Tibial artery (tissue), 4 donors: ENCODE measurements at places on chromosomes 2 and 18.

DNA sequence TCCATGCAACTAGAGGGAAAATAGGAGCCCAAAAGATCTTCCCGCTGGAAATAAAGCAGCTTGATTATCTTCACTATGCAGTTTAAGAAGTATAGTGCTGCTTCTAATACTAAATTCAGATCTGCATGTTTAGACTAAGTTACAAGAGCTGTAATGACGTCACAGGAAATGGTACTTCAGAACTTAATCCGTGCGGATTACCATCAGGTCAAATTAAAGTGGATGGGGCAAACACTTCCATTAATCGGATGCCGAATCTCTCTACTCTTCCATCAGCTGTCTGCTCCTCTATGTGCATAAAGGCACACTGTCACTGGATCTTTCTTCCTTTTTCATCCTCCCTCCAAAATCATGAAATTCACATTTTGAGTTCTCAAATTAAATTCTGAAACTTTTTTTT is 52.6 kb downstream of the TRAPPC12 start:
- no peak for DNase-seq

DNA sequence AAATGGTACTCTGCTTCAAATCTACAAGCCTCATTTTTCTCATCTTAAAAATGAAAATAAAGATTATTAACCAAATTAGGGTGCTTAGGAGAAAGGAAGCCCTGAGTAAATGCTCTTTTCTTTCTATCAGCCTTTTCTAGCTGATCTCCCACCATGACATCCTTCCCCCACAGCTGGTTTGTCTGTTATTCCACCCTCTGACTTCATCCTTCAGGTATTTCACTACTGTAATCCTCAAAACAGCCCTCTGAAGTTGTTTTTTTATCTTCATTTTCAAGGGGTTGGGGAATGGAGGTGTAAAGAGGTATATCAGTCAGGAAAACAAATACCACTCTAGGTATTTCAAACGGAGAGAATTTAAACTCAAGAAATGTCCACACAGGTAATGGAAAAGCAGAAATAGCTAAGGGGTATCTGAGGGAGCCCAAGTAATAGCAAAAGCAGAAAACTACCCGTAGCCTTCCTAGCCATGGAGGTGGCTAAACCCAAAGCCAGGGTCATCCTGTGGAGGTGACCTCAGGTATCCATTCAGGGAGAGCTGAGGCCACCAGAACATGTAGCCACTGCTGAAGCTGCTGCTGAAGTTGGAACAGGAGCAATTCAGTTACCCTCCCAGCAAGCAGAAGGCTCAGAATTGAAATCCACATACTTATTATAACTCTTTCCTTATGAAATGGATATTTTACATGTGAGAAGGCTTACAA is 990.9 kb upstream of the ACVR2A start:
- DNase-seq: no peak

DNA sequence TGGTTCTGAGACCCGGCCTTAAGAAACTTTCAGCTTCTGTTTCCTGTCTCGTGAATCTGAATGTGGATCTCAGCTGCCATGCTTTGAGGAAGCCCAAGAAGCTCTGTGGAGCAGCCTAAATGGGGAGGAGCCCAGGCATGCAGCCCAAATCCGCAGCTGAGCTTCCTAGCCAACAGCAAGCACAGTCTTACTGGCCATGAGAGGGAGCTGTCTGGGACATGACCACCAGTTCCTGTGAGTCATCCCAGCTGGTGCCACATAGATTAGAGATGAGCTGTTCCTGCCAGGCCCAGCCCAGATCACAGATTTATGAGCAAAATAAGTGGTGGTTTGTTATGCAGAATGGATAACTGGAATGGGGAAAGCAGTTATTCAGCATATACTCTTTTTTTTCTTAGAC is 224.4 kb upstream of the APCDD1 start:
- no peak for DNase-seq

- DNase-seq: no peak
These were observed 61.7 kb upstream of the EPC2 start for GRCh38 chr2:148582679-148583511.

- DNase-seq: no peak
These were observed 30.8 kb upstream of the CCL20 start for GRCh38 chr2:227782804-227783203.

DNA sequence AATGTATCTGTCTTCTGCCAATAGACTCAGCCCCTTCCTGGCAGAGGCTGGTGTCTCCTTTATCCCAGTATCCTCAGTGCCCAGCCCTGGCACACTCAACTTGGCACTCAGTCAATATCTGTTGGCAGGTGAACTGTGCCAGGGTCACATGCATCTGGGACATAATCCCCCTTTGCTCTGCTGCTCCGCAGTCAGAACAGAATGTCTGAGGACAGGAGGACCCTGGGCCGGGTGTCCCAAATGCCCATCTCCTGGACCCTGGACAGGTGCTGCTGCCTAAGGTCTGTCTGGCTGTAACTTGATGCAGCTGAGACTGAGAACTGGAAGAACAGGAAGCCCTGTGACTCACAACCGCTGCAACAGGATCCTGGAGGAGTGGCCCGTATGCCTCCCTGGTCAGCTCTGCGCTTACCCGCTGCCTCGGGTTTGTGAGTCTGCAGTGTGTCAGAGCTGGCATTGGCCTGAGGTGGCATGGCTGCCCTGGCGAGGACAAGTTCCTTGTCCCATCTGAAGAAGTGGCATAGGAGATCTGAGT is 11.4 kb downstream of the HK2 start:
- DNase-seq: peak; percentile 94

- DNase-seq: no peak
These were observed 10.4 kb upstream of the UBE2F start for GRCh38 chr2:237956402-237956736.
